ENCODE measurements at places on chromosomes 1 and 21.

DNA sequence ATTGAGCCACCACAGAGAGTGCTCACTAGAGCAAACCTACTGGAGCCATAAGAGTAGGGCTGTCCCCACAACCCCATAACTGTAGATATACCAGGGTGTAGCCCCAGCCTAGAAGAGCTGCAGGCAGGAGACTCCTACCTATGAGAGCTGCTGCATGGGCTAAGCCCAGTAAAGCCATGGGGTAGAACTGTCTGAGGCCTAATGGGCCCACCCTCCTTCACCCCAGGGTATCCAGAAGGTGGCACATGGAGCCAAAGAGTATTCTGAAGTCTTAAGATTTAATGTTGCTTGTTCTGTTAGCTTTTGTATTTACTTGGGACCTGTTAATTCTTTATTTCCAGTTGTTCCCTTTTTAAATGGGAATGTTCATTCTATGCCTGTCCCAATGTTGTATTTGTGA lies 1193.7 kb upstream of the ADGRL2 start:
- no peak for DNase-seq

GRCh38 chr1:184437291-184437690 lies 50.5 kb downstream of the C1orf21 start:
- DNase-seq: no peak

GRCh38 chr1:6554907-6555778 lies at the start of gene TAS1R1:
Gene TAS1R1 (plus strand): TSS chr1:6555307. CDS start chr1:6555374, 67 bp downstream.
- DNase-seq: no peak

GRCh38 chr1:208413006-208413405 lies 168.8 kb upstream of the PLXNA2 start:
- DNase-seq: no peak

- no peak for DNase-seq
Measured at GRCh38 chr1:1623631-1624442, 8.1 kb upstream of the MMP23B start.

- no peak for DNase-seq
Measured at GRCh38 chr1:236795757-236796667, 920 bp downstream of the MTR start.

GRCh38 chr1:71914626-71915025 lies 367.7 kb downstream of the NEGR1 start:
- no peak for DNase-seq

- no peak for DNase-seq
Measured at GRCh38 chr21:41633627-41634026, 125.7 kb upstream of the TMPRSS2 start.
